MM.1S (cell line): ENCODE measurements at places on chromosomes 7 and 10.

GRCh38 chr7:138151731-138152577 is 75.7 kb downstream of the AKR1D1 start:
- no peak for DNase-seq

DNA sequence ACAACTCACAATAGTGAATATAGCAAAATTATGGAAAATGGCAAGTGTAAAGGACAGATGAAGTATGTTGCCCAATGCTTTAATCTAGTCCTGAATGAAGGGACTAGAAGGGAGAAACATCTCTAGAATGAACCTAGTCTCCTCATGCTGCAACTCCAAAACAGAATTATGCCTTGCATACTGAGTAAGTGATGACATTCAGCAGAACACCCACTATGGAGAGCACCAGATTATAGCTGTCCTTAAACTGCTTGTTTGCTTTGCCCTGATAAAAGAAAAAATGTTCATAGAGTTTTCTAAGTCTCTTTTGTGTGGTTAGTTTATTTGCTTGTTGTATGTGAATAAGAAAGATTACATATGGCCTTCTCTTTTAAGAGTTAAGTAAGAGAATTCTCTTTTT is 7.8 kb upstream of the HGF start:
- DNase-seq = no peak

- DNase-seq = no peak
Measured at GRCh38 chr10:34291466-34292193, 523.5 kb downstream of the PARD3 start.

- DNase-seq = no peak
Measured at GRCh38 chr7:90119178-90119971, 34.9 kb upstream of the STEAP1 start.

DNA sequence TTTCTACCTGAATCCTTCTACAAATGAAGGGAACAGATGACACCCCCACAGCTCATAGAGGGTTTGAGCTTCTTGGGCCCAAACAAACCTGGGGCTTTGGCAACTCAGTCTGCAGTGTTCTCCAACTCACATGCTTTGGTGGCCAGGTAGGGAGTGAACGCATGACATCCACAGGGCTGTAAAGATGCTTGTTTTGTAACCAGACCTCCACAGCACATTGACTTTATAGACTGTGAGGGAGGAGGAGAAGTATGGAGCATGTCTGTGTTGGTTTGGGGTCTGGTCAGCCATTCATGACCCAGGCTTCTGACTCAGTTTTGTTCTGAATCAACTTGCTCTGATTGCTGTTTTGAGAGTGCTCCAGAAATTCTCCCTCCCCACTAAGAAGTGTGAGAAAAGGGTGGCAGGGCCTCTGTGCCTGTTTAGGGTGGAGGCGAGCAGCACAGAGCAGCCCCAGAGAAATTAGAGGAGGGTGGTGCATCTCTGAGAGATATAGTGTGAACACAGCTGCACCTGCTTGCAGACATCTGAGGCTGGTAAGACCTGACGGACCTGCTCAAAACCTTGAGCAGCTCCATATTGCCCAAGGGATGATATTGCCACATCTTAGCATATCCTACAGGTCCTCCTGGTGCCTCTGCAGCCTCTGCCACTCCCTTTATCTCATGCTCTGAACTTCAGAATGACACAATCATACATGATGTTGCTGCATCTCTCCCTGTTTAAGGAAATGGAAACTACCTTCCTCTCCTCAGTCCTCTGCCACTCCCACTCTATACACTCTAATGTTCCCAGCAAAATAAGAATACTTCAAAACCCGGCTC is 287.7 kb downstream of the ABCA13 start:
- DNase-seq = no peak

DNA sequence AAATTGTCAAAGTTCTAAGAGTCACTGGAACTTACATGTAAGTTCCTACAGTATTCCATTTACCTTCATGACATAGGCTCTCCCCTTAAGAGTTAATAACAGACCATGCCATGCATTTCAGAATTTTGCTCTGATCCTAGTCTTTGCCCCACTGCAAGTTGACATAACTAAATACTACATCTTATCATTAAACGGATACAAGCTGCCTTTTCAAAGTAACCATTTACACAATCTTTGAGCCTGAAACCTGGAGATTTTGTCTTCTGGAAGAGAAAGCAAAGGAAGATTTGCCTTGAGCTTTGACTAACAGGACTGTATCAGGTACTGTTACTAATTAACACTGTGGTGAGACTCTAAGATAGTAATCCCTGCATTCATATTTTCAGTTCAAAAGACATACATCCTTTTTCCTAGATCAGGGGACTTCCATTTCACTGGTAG is 9.3 kb upstream of the AKR1D1 start:
- no peak for DNase-seq
